ENCODE measurements at places on chromosomes 12 and 14.

DNA sequence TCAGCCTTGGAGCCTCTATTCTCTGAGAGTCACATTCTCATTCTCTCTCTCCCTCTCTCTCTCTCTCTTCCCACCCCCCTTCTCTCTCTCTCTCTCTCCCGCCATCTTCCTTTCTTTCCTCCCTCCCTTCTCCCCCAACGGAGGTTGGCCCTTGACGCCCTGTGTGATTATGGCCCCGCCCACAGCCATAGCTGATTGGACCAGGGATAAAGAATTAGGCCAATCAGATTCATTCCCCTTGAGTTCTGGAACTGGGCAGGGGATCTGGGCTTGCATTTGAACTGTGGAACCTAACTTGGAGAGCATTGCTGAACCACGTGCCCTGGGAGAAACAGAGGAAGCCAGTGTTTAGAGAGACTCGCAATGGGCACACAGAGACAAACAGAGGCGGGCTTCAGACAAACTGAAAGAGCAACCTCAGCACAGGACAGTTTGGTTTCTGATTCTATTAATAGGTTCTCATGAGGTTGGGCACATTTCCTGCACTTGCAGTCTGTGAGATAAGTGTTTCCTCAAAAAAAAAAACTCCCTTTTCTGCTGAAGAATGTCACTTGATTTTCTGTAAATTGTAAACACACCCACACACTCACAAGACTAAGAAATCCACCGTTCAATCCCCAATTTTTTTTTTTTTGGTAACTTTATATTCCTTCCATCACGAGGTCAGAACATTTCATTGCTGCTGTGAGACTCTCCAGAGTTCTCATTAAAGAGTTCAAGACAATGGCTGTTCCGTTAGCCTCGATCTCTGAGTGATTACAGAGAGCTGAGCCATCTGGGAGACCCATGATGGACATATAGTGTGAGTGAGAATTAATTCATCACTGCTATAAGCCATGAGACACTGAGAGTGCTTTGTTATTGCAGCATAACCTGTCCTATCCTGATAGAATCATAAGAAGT is 3.5 kb upstream of the P2RX7 start:
- DNase-seq, result peak; percentile 92

DNA sequence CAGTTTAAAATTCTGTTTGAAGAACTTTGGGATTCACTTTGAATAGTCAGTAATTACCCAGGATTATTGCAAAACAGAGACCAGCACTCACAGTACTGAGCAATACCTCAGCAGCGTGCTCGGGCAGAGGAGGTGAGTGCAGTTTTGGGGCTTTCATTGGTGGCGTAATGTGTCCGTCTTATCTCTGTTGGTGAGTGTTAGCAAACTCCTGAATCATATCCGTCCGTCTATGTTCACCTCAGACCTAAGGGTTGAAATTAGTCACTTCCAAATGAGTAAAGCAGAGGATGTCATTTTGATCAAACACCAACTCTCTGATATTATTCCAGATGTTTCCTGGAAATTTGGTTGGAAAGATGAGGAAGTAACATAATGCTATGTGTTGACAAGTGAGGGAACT is 82.8 kb downstream of the BORCS5 start:
- DNase-seq, result peak; percentile 74

DNA sequence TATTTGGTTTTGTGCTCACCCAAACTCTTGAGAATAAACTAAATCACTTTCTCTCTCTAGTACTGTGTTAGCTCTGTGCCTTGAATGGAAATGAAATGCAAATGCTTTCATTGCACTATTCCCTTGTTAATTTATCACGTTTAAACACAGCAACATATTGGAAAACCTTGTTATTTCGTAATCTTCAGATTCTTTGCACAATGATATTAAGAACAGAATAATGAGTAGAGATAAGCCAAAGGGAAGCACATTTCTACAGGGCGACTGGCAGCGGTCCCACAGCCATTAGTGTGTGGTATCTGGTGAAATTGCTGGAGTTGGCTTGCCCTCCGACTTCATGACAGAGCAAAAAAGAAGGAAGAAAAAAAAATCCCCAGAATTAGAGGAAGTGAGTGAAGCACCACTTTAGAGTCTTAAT is 166.1 kb upstream of the E2F7 start:
- DNase-seq, result no peak

- DNase-seq, result no peak
Observed at GRCh38 chr12:67442347-67442841, 173.2 kb downstream of the CAND1 start.

GRCh38 chr14:80313806-80314205 is 102.5 kb upstream of the DIO2 start:
- no peak for DNase-seq

GRCh38 chr14:70685474-70686197 is 43.9 kb downstream of the TTC9 start:
- DNase-seq, result no peak

GRCh38 chr12:57404966-57405640 is 25.7 kb downstream of the R3HDM2 start:
- DNase-seq, result no peak

DNA sequence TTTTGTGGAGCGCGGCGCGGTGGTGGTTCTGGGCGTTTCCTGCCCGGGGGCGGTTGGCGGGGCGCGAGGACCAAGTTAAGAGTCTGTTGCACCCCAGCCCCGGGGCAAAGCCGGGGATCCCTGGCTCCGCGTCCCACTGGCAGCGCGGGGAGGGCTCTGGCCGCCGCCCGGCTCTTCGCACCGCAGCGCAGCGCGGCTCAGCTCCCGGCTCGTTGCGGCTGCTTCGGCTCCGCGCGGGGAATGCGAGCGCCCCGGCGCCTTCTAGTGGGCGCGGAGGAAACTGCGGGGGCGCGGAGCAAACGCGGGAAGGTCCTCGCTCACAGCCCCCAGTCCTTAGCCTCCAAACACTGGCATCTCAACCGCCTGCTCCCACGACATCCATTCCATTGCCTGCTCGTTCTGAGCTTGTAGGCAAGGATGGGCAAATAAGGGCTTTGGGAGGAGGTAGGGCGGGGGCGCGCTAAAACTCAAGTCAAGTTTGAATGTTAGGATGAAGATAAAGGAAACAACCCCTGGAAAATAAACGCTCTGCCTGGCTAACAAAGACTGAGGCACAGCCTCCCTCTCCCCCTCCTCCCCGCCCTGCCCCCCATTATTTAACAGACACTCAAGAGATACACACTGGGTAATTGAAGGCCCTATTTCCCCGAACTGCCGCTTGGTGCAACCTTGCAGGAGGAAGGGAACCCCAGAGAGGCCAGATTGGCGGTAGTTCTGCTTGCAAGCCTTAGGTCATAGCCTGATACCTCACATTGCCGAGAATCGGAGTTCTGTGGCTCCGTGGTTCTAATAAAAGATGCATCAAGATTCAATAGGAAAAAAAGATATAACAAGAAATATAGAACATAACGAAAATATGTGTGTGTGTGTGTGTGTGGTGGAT is at the start of gene B4GALNT1:
B4GALNT1 (minus strand) TSS at position 244 of the 883 bp plus-strand sequence. CDS start 1,069 bp downstream, outside the sequence.
- DNase-seq, result no peak
